Mucosa of descending colon (tissue), 3 donors: ENCODE measurements at places on chromosomes 6 and 20. TPM values are rescaled to one million over a fixed set of nuclear protein-coding genes. Genes with fewer than 3 reads are reported as not detected.

- no peak for DNase-seq
These were observed 61.8 kb upstream of the MLN start for GRCh38 chr6:33865478-33866077.

DNA sequence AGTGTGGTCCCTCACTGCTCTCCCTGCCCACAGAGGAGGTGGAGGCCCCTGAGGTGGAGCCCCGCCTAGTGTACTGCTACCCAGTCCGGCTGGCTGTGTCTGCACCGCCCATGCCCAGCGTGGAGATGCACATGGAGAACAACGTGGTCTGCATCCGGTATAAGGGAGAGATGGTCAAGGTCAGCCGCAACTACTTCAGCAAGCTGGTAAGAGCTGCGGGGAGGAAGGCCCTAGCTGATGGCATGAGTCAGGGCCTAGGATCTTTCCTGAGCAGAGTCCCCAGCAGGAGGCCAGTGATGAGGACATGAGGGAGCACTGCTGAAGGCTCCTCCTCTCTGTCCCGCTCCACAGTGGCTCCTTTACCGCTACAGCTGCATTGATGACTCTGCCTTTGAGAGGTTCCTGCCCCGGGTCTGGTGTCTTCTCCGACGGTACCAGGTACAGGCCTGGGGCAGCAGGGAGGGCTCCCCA, 11.2 kb downstream of the PCIF1 start:
- no peak for DNase-seq

DNA sequence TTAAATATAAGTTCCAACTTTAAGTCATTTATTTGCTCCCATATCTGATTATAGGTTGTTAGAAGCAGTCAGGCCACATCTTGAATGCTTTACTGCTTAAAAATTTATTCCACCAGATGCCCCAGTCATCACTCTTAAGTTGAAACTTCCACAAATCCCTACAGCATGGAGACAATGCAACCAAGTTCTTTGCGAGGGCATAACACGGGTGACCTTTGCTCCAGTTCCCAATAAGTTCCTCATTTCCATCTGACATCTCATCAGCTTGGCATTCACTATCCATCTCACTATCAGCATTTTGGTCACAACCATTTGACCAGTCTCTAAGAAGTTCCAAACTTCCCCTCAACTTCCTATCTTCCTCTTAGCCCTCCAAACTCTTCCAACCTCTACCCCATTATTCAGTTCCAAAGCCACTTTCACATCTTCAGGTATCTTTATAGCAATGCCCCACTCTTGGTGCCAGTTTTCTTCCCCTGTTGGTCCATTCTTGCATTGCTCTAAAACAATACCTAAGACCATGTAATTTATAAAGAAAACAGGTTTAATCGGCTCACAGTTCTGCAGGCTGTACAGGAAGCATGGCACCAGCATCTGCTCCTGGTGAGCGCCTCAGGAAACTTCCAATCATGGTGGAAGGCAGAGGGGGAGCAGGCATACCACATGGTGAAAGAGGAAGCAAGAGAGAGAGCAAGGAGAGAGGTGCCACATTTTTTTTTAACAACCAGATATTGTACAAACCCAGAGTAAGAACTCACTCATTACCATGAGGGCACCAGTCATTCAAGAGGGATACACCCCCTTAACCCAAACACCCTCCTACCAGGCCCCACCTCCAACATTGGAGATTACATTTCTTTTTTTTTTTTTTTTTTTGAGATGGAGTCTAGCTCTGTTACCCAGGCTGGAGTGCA, 15.9 kb upstream of the ITPR3 start:
- no peak for DNase-seq

GRCh38 chr6:52418606-52419005, 1.5 kb upstream of the EFHC1 start:
- no peak for DNase-seq

DNA sequence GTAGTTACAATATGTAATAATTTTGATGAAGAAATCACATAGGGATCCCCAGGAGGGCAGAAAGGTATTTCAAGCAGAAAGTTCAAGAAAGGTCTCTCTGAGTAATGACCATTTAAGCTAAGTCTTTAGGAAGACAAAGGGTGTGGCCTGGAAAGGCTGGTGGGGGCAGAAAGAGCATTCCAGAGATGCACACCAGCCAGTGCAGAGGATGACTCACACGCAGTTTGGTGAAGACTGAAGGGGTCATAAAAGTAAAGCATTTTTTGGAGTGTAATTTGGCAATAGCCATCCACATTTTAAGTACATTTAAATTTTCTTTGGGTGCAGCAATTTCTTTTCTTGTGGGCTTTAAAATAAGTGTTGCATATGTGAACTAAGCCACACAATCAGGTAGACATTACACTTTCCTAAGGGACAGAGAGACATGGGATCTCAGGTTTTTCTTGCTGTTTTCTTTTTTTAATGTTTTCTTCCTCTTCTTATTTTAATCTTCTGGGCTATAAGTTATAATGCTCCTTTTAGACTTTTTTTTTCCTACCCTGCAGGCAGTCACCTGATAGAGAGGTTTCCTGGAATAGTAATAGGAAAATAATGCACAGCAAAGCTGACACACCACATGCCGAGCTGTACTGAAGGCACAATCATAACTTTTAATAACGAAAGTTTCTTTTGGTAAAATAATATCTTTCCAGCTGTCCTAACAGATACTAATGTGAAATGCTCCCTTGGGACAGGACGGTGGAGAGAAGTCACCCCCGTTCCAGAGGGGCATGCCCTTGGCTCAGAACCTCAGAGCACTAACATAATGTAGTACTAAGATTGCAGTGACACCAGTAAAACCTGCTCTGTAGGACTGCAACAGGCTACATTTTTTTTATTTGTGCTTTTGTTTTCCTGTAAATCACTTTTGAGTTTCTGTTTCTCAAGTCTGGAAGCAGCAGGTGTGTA, 49.6 kb upstream of the PTPRK start:
- DNase-seq, result no peak

- DNase-seq, result no peak
These were observed 44.1 kb downstream of the ADGB start for GRCh38 chr6:146642921-146643320.

- DNase-seq, result no peak
These were observed 6.2 kb downstream of the CSE1L start for GRCh38 chr20:49052334-49052733.

- DNase-seq, result no peak
These were observed 102.3 kb downstream of the HIVEP2 start for GRCh38 chr6:142842418-142843261.

- DNase-seq, result no peak
These were observed 150.8 kb downstream of the GRIK2 start for GRCh38 chr6:101544286-101544685.

- DNase-seq, result no peak
These were observed 802 bp upstream of the NRN1 start for GRCh38 chr6:6007366-6008088.

DNA sequence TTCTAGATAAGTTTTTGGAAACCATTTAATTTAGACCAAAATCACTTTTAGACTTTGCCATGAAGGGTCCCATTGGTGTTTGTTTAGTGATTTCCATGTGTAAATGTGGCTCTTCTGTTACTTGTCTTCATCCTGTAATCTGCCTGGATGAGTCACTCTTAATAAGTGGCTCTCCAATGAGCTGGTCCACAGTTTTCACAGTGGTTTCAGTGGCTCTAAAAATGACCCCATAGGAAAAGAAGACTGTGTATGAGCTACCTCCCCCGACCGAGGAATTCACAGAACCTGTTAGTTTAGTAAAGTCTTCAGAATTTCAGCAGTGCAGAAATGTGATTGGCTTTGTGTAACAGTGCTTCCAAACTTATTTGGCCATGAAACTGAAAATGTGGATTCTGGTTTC, 492.0 kb upstream of the MARCKS start:
- DNase-seq, result no peak

DNA sequence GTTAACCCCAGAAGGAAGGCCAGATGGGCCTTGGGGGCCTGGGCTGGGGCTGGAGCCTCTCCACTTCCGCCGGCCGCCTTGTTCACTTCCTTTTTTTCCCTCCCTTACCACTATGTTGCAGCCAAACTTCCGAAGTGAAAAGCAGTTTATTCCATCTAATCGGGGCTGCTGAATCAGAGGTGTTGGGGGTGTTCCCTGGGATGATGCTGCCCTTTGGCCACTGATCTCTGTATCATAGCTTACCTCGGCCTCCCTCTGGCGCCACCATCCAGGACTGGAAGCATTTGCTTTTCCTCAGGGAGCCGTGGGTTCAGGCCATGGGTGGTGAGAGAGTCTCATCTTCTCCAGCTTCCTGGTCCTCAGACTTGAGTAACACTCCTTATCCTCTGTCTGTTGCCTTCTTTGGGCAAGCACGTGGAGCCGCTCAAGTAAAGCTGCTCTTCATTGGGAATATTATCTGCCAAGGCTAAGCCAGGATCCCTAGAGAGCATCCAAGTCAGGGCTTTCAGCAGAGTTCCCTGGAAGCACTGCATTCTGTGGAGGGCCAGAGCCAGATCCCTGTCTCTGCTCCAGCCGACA, 39.6 kb downstream of the SLX4IP start:
- peak; percentile 6 for DNase-seq

DNA sequence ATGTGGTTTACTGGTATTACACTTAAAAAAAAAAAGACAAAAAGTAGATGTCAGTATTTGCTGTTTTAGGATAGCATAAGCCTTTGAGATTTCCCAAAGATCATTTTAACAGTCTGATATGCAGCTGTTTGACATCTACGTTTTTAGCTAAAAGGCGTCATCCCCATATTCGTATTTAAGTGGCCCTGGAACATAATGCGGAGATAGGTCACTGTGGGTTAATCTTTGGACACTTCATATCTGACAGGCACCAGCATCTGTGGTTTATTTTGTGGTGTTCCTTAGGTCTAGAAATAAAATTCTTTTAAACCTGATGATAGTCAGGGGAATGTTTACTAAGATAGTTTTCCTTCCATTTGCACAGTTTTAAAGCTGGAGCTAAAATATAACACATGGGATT, 313.7 kb downstream of the SOX4 start:
- no peak for DNase-seq

- DNase-seq, result no peak
These were observed 6.0 kb downstream of the IGF2R start for GRCh38 chr6:159974932-159975331.

- DNase-seq, result no peak
These were observed 14.8 kb downstream of the TP53RK start for GRCh38 chr20:46674253-46675083.

DNA sequence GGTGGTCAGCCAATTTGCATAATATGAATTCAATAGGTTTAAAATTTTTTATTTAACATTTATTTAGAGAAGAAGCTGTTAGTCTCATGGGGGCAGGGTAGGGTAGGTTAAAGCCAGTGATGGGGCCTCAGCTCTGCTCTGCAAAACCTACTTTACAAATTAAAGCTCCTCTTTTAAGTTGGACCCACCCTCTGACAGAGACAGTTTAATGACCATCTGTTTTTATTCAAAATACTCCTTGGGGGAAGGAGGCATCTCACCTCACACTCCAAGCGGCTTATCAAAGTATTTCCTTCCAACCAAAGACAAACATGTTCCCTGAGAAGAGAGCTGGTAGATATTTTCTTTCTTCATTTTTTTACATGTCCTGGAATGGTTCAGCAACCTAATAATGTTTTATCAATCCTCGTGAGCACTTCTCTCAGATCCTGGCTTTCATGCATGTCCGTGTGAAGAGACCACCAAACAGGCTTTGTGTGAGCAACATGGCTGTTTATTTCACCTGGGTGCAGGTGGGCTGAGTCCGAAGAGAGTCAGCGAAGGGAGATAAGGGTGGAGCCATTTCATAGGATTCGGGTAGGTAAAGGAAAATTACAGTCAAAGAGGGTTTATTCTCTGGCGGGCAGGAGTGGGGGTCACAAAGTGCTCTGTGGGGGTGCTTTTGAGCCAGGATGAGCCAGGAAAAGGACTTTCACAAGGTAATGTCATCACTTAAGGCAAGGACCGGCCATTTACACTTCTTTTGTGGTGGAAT, 184.7 kb downstream of the GJA1 start:
- no peak for DNase-seq

DNA sequence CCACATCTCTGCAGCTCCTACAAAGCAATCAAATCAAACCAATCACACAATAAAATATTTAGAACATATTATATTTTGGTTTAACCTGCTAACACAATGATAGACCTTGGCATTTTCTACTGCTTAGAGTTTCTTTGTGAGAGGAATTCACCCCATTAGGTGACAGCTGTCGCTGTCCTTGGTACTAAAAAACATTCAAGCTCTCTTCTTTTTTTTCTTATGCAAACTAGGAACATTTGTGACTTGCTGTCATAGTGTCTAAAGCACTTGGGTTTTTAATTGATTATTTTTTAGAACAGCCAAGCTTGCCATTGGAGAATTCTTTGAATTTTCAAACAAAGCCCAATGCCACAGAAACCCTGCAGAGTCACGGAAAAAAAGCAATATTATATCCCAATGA, 46.4 kb downstream of the CNR1 start:
- no peak for DNase-seq

- no peak for DNase-seq
These were observed 149.3 kb downstream of the PTPRT start for GRCh38 chr20:43040427-43040826.

DNA sequence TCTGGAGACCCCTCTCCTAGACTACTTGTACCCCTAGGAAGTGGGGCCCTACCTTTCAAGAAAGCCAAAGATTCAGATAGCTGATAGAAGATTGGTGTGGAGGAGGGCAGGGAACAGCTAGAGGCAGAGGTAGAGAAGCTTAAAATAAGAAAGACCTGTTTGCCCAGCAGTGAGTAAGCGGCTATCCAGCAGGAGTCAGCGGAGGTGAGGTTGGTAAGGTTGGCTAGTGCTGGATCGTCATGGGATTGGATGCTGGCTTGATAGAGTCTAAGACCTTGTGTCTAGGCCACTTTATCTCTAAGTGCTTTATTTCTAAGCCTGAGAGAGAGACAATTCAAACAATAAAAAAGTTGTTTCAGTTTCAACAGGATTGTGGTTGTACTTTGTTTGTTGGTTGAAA, 19.1 kb downstream of the ANKS1A start:
- DNase-seq, result no peak

GRCh38 chr6:99002831-99003230, 55.1 kb upstream of the FBXL4 start:
- DNase-seq, result no peak

DNA sequence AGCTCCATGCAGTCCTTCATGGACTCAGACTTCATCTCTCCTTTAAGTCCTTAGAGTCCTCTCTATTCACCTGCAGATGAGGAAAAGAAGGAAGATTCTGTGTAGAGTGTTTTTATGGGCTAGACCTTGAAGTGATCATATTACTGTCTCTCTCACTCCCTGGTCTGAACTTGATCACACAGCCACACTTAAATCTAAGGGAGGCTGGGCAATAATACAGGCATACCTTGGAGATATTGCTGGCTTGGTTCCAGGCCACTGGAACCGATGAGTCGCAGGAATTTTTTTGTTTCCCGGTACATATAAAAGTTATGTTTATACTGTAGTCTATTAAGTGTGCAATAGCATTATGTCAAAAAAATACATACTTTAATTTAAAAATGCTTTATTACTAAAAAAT, 59.2 kb upstream of the FOXO3 start:
- no peak for DNase-seq

HSP90AB1 gene
- 322 TPM for total RNA-seq

TCP11 gene
- total RNA-seq, result not detected

DDO gene
- total RNA-seq, result 2.6 TPM

SLC25A27 gene
- 19.4 TPM for total RNA-seq

BPIFB1 gene
- total RNA-seq, result not detected

C6orf47 gene
- total RNA-seq, result 28.5 TPM

CABLES2 gene
- total RNA-seq, result 6.6 TPM

KCNK16 gene
- not detected for total RNA-seq

ZFP57 gene
- total RNA-seq, result not detected

CTCFL gene
- total RNA-seq, result not detected

EDN1 gene
- 14.0 TPM for total RNA-seq
